ENCODE measurements at places on chromosomes 7 and 10. TPM values are rescaled to one million over a fixed set of nuclear protein-coding genes. Genes with fewer than 3 reads are reported as not detected.

The LIPK gene
- total RNA-seq: not detected

The TET1 gene
- total RNA-seq: 0.63 TPM

The PSAP gene
- 115 TPM for total RNA-seq

The ATOH7 gene
- total RNA-seq: not detected

The CYP2C19 gene
- not detected for total RNA-seq

The AKR1E2 gene
- 2.6 TPM for total RNA-seq

The PTPN20 gene
- total RNA-seq: 0.61 TPM

The COL17A1 gene
- not detected for total RNA-seq

The NCF1 gene
- 0.27 TPM for total RNA-seq

The FOXK1 gene
- 38.4 TPM for total RNA-seq

The HECW1 gene
- total RNA-seq: not detected

The FFAR4 gene
- not detected for total RNA-seq

The PDK4 gene
- total RNA-seq: 0.74 TPM

The AKR1C8 gene
- not detected for total RNA-seq

The FXYD4 gene
- total RNA-seq: not detected

The TMEM236 gene
- total RNA-seq: 0.11 TPM

The RPS24 gene
- total RNA-seq: 1,808 TPM

The LIPF gene
- not detected for total RNA-seq

The GIMAP7 gene
- 51.4 TPM for total RNA-seq

The NYAP1 gene
- 0.13 TPM for total RNA-seq

The TRIM50 gene
- not detected for total RNA-seq

The SLC13A1 gene
- total RNA-seq: not detected

The CNTNAP2 gene
- not detected for total RNA-seq

The SLC29A4 gene
- total RNA-seq: not detected

The ARHGAP22 gene
- total RNA-seq: not detected

The STEAP1B gene
- 0.20 TPM for total RNA-seq

The ZP3 gene
- total RNA-seq: 1.6 TPM

The EVX1 gene
- not detected for total RNA-seq

The LRRD1 gene
- total RNA-seq: not detected

The ANXA8L1 gene
- total RNA-seq: not detected

The INA gene
- 0.73 TPM for total RNA-seq

The CYP17A1 gene
- not detected for total RNA-seq

The PITX3 gene
- not detected for total RNA-seq

The DDX56 gene
- total RNA-seq: 148 TPM

The ORC5 gene
- total RNA-seq: 32.4 TPM

The GPC2 gene
- 1.6 TPM for total RNA-seq

The MCM10 gene
- total RNA-seq: 71.3 TPM

The UBE3C gene
- total RNA-seq: 82.7 TPM

The BTBD16 gene
- total RNA-seq: not detected

The WEE2 gene
- not detected for total RNA-seq

The BAIAP2L1 gene
- 0.58 TPM for total RNA-seq

The PDGFA gene
- 11.6 TPM for total RNA-seq

The FEZF1 gene
- total RNA-seq: not detected
